CD8-positive, alpha-beta memory T cell (primary cell): ENCODE measurements at places on chromosomes 5 and 9. TPM values are rescaled to one million over a fixed set of nuclear protein-coding genes. Genes with fewer than 3 reads are reported as not detected.

DNA sequence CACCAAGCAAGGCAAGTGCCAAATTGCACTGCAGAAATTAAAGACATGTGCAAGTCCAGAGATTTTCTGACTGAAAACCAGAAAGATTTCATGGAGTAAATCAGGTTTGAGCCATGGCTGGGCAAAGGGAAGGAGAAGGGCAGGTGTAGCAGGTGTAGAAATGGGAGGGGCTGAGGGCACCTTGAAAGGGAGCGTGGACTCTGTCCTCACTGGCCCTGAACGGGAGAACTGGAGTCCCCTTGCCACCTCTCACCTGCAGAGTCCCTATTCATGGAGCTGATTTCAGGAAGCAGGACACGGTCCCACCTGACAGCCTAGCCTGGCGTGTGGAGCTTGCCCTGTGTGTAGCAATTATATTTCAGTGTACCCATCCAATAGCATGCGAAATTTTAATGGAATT, 46.3 kb downstream of the UBE2QL1 start:
- DNase-seq = no peak

DNA sequence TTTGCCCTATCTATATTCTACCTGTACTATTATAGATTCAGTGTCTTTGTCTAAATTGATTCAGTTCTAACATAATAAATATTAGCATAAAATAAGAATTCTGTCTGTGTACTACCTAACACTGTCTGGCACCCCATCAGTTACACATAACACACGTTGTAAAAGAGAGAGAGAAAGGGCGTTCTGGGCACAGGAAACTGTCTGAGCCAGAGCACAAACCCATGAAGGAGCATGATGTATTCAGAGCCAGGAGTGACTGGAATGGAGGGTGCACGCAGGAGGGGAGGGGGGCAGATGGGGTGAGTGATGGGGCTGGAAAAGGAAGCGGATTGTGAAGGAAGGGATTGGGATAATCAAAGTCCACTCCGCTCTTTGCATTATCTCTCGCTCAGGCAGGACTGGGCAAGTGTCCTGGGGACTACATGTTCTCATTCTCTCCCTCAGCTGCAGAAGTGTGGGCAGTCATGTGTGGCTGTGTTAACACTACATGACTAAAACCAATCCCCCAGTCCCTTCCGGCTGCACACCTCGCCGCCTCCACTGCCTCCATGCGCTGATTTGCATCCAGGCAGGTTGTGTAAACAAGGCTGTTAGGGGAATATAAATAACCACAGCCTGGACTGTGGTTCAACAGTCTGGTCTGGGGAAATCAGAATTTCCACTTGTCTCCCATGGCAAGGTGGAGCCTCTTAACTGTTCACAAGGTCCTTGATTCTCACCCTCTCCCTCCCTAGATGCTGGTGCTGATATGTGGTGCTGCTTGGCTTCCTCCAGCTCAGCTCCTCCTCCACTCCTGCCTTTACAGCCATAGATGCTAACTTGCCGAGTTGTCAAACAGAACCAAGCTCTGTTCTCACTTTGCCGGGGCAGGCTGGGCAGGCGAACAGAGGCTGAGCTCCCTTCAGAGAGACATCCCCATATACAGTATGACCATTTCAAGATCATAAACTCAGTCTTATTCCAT, 367.5 kb upstream of the BRINP1 start:
- no peak for DNase-seq

GRCh38 chr5:160092514-160092913, 26.7 kb downstream of the PWWP2A start:
- no peak for DNase-seq

DNA sequence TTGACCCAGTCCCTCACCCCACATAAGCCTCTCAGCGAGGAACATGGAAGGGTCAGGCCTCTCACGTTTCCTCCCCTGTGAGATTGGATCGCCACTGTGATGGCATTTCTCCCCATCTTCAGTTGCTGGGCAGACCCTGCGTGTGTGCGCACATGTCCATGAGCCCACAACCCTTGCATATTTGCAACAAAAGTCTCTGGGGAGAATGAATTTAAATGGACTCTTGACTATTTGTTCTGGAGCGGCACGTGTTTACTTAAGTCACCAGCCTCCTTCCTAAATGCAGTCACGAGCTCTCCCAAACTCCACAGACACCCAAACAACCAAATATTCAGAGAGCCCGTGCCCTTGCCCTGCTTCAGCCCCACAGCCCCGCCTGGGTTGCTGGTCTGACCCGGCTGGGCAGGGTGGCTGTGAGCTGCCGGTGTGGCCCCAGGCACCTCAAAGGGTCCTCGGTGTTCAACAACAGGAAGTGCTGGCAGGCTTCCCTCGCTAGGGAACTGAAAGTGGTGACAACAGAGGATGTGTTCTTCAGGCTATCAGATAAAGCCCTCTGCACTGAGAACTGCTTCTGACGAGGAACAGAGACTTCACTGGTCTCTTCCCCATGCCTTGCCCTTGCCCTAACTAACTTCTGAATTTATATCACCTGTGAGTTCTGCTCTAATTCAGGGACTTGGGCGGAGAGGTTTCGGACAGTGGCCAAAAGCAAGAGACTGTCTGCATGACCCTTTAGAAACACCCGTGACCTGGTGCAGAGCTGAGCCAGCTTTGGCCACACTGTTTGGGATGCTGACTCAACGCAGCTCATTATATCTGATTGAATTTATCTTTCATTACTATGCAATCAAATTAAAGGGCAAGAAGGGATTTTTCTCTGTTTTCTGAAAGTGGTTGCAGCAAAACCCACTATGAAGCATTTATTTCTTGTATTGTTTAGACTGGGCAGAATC, 19.2 kb upstream of the CD180 start:
- DNase-seq = peak; percentile 70

DNA sequence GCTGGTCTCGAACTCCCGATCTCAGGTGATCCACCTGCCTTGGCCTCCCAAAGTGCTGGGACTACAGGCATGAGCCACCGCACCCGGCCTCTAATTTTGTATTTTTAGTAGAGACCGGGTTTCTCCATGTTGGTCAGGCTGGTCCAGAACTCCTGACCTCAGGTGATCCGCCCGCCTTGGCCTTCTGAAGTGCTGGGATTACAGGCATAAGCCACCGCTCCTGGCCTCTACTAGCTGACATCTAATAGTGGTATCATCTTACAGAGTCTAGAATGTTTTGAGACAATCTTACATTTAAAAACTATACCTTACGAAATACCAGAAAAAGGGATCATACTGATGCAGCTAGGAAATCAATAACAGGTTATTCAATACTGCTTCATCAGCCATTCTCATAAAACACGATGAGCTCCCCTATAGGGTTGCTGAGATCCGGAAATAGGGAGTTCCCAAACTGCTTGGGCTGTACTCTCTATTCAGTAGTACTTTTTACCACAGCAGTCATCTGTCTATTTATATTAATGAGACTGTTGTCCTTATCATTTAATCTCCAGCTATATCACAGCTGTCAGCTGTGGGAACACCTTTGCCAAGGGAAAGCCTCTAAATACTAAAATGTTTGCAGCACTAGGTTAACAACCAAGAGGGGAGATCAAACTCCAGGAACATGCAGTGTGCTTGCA, 8.1 kb upstream of the UBE2D2 start:
- no peak for DNase-seq

SLC26A2 gene
- 4.6 TPM for polyA plus RNA-seq

MSMP gene
- polyA plus RNA-seq = not detected

GHR gene
- polyA plus RNA-seq = not detected

- DNase-seq = peak; percentile 57
Measured at GRCh38 chr9:20623021-20623747, 885 bp upstream of the MLLT3 start.

WHRN gene
- polyA plus RNA-seq = 5.5 TPM

GRCh38 chr9:4939118-4939561, 45.9 kb upstream of the JAK2 start:
- DNase-seq = no peak

GRCh38 chr5:56116599-56117141, 116.5 kb downstream of the ANKRD55 start:
- no peak for DNase-seq

- no peak for DNase-seq
Measured at GRCh38 chr9:123174887-123175518, 93.4 kb downstream of the STRBP start.

DNA sequence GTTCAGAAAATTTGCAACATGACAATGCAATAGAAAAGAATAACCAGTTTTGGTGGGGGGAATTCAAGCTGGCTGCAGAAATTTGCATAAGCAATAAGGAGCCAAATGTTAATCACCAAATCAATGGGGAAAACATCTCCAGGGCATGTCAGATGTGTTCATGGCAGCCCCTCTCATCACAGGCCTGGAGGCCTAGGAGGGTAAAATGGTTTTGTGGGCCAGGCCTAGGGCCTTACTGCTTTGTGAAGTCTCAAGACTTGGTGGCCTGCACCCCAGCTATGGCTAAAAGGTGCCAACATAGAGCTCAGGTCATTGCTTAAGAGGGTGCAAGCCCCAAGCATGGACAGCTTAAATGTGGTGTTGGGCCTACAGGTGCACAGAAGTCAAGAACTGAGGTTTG, 29.7 kb upstream of the SLC36A1 start:
- no peak for DNase-seq

GRCh38 chr5:99835791-99836190, 699.4 kb upstream of the FAM174A start:
- DNase-seq = no peak

DNA sequence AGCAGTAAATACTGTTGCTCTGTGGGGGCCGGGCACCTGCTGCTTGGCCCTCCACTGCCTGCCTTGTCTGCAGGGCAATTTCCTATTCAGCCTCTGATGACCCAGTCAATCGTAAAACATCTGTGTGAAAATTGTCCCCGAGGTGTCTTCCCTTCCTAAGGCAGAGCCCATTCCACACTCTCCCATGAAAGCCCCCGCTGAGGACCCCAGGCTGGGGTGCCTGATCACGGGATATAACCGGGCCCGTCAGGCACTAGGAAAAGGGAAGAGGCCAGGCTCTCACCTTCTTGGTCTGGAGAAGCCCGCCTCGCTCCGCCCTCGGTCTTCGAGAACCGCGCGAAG, 27.2 kb upstream of the SCGB3A1 start:
- DNase-seq = no peak

DNA sequence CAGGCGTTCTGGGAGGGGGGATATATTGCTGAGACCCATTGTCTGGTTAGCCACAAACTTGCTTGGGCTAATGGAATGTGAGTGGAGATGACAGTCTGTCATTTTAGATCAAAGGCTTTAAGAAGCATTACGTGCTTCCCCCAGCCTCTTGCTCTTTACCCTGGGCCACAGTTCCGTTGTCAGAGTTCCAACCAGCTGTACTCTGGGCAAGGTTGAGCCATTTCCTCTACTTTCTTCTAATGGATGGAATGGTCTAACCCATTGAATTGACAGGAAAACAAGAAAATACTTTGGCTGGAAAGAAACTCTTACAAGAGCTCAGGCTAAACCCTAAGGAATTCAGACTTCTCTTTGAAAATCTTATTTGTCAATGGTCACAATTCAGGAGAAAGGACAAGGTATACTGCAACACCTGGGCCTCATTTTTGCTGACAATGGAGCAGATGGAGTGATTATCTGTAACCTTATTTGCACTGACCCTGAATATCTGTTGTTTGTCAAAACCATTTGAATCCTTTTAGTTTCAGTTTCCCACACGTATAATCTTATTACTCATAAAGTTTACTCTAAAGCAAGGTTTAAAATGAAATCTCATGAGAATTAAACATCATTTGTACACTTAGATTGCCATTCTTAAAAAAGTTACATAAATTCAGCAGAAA, 231.4 kb downstream of the PDE4D start:
- no peak for DNase-seq

- no peak for DNase-seq
Measured at GRCh38 chr5:40381676-40382363, 297.9 kb upstream of the PTGER4 start.

DNA sequence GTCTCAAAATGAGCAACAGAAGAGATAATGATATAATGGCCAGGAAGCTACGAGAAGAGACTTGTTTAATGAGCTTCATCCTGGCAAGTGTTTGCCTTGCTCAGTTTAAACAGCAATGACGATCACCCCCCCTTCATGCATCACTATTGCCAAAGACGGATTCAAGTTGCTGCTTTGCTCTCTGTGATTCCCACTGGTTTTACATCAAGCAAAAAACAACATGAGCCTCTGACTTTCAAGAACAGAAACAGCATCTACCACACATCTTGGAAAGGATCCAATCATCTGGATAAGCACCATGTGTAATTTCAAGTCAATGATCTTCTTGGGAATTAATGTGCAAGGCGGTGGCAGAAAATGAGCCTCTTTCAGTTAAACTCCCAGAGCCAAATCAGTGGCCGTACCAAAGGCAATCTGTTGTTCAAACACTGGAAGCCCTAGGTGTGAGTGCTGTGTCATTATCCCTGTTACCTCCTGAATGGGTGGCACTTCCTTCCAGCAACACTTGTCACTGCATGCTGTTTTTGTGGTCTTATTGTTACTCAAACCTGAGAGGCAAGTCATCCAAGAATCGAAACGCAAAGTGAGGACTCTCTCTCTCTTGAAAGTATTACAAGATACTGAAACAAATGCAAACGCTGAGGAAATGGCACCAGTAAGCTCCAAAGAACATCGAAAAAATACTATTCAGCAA, 72.8 kb downstream of the MED27 start:
- DNase-seq = peak; percentile 5

DNA sequence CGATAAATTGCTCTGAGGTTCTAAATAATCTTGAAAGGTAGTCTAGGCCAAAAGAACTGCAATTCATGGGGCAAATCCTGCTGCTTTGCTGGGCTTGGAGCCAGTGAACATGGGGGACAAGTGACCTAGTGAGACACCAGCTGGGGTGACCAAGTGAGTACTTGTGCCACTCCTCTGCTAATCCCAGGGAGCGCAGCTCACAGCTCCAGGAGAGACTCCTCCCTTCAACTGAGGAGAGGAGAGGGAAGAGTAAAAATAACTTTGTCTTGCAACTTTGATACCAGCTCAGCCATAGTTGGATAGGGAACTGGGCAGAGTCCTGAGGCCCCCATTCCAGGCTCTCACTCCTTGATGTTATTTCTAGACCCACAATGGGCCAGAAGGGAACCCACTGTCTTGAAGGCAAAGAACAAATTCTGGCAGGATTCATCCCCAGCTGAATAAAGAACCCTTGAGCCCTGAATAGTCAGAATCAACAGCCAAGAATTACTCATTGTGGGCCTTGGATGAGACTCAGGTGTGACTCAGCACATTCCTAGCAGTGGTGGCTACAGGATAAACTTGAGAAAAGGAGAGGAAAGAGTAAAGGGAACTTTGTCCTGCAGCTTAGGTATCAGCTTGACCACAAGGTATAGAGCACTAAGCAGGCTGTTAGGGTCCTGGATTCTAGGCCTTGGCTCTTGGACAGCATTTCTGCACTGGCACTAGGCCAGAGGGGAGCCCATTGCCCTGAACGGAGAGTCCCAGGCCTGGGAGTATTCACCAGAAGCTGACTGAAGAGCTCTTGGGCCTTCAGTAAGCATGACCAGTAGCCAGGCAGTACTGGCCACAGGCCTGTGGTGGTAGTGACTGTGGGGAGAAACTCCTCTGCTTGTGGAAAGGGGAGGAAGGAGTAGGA, 288.3 kb upstream of the CDH18 start:
- DNase-seq = no peak

LSM11 gene
- polyA plus RNA-seq = 0.82 TPM

DNA sequence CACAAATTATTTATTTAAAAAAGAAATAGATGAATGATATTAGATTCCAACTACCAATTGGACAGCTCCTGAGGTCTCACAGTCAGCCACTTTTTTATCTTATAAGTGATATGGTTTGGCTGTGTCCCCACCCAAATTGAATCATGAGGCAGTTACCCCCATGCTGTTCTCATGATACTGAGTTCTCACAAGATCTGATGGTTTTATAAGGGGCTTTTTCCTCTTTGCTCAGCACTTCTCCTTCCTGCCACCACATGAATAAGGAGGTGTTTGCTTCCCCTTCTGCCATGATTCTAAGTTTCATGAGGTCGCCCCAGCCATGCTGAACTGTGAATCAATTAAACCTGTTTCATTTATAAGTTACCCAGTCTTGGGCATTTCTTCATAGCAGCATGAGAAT, 12.9 kb downstream of the NLN start:
- DNase-seq = no peak
